ENCODE measurements at places on chromosomes 12 and 14.

DNA sequence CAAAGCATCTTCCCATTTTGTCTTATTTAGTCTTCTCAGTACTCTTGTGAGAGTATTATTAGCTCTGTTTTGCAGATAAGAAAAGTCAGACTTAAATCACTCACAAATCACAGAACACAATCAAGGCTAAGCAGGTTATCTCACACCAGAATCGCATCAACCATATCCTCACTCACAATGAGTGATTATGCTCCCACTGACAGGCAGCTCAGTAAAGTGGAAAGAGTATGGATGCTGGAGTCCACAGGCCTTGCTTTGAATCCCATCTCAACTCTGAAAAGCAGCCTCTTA lies 43.1 kb downstream of the TTC7B start:
- DNase-seq = no peak

- peak; percentile 34 for DNase-seq
These were observed 7.6 kb downstream of the NR4A1 start for GRCh38 chr12:52058631-52059361.

- DNase-seq = no peak
These were observed 128.1 kb downstream of the PAPOLA start for GRCh38 chr14:96630281-96630680.

GRCh38 chr14:100158566-100159093 lies 815 bp downstream of the DEGS2 start:
- no peak for DNase-seq

DNA sequence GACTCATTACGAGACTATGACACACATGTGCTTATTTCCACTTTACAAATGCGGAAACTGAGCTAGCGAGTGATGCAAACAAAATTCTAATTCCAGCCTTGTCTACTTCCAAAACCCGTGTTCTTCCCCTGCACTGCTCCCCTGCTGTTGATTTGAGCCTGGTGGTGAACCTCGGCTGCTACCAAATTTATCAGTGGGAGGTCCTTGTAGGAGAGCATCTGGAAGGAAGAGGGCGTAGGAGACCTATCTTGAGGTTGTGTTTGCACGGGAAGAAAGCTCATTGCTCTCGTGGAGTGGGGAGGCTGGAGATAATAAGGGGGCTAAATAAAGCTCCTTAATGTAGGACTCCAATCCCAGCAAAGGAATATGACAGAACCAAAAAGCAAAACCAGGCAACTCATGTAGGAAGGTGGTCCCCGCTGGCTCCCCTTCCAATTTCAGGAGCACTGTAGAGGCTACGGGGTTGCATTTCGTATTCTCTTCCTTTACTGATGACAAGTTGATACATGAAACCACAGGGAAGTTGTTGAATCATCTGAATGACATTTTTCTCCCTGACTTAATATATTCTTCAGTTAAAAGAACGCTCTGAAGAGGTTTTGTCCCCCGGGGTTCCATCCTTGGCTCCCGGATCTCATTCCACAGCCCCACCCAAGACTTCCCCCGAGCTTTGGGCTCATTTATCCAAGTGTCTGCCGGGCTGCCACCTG lies 52.6 kb downstream of the FZD10 start:
- no peak for DNase-seq

DNA sequence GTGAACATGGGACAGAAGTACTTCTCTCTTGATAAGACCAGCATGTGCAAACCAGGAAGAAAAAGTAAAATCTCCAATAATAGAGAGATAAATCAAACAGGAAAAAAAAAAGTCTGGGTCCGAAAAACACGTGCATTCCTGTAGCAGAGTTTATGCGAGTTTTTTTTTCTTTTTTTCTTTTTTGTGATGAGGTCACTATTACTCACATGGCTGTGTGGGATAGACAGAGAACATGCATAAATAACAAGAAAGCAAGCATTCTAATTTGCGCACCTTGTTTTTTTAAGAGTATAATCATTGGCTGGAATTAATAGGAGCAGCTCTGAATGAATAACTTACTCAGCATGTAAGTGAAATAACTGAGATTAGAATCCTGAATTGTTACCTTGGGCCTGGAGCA lies 91.9 kb upstream of the CPM start:
- DNase-seq = no peak

DNA sequence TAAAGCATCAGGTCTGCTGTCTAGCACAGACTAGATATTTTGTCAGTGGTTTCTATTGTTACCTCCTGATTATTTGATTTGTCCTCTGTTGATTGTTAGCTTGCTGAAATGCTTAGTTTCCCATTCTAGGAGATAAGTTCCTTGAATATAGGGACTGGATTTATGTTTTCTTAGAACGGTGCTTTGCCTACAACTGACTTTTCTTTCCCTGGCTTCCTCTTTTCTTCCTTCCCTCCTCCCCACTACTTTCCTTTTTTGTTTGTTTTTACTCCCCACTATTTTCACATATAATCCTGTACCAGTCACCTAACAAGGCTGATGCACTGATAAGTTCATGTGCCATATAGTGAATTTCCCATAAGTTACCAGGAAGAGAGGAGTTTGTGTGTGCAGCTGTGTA lies 58.5 kb upstream of the METAP2 start:
- DNase-seq = no peak

DNA sequence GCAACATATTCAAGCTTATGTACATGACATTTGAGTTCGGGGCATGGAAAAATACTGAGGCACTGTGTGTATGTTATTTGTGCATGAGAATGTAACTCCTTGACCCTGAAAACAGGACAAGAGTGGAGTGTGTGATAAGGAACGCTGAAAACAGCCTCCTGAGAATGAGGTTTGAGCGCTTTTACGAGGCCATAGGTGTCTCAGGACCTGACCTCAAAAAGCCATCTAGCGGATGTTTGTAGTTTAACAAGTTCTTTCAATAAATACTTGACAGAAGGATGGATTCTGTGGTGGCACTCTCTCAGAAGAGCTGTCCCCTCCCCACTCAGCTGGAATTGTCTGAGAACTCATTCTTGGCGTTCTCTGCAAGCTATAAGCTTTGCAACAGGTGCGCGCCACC lies 350.5 kb upstream of the TMTC1 start:
- no peak for DNase-seq

DNA sequence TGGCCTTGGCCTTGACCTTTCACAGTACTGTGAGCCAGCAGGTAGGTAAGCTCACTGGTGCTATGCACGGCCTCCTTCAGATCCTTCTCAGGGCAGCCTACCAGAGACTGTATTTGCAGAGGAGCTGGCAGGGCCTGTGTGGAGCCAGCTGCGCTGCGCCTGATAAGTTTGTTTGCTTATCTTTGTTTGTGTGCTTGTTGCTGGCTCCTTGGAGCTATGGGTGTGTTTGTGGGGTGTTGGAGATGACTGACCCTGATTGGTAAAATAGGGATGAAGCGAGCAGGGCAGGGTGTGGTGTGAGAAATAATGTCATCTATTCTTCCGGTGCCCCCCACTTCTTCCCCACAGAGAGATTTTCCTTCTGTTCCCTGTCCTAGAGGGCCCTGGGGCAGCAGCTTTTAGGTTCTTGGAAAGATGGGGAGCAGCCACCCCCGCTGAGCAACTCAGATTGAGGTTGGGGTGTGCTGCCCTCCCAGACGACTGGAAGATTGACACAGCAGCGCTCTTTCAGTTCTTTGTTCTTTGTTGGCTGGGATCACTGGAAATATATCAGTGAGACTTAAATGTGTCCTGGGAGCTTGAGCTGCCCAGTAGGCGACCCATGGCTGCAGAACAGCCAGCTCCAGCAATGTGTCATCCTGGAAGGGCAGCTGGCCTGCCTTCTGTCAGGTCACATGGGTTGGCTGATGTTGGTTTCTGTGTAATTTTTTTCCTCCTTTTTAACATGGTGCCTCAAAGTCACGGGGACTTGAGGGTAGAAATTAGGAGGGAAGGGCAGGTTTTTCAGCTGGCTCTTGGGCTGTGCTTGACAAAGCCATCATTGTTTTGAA lies 19.6 kb downstream of the MLXIP start:
- DNase-seq = no peak

DNA sequence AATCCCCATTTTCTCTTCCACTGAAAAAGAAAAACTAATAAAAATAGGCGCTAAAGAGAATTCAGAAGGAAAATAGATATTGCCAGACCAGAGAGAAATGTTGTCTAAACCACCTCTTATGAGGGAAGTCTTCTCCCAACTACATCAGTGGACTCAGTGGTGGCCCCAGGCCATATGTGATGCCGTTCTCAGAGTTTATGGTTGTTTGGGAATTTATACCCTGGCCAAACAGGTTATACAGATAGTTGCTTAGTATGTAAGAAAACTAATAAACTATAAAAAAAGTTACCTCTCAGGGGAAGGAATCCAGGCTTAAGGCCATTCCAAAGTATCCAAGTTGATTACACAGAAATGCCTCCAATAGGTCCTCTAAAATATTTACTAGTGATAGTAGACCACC lies 103.4 kb upstream of the RBM19 start:
- no peak for DNase-seq

- DNase-seq = no peak
These were observed 1474.1 kb upstream of the SEL1L start for GRCh38 chr14:83007641-83008225.

Data from stimulated activated CD4-positive, alpha-beta T cell treated with anti-CD3 and anti-CD28 coated beads, TNF-alpha, amount 100 ng/mL, for 1 hour (primary cell).